ENCODE measurements at places on chromosomes 2 and 18.

GRCh38 chr2:174784316-174784715, 20.0 kb upstream of the CHRNA1 start:
- no peak for DNase-seq

GRCh38 chr18:22817844-22818243, 115.3 kb upstream of the RBBP8 start:
- no peak for DNase-seq

GRCh38 chr18:36782710-36783109, 46.1 kb downstream of the TPGS2 start:
- no peak for DNase-seq

- DNase-seq: no peak
Observed at GRCh38 chr2:240368781-240369331, 66.6 kb upstream of the GPC1 start.

- DNase-seq: no peak
Observed at GRCh38 chr2:85033388-85033787, 62.4 kb downstream of the KCMF1 start.

DNA sequence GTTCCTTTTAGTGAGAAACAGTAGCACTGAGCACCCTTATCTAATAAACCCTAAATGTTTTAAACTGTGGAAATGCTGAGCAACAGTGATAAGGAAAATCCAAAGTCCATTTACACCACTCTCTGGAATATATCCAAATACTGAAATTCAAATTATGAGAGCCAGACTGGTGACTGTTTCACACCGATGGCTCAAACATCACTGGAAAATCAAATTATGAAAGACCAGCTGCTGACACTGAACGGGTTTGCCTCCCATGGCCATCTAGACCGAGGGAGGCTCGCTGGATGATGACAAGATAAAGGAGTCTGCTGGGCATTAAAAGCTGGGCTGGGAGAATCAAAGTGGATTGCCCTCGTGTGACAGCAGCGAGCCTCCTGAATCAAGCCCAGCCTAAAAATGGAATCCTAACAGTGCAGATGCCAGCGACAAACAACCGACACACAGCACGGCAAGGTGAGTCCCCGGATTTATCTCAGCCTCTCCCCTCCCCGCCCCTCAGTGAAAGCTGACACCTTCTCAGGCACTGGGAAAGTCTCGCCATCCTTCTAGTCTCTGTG, 30.3 kb downstream of the SERPINE2 start:
- no peak for DNase-seq

GRCh38 chr2:157364257-157364974, 38.8 kb upstream of the ERMN start:
- DNase-seq: no peak

GRCh38 chr2:122864728-122865127, 1109.3 kb downstream of the TSN start:
- no peak for DNase-seq

GRCh38 chr2:88048541-88048940, 7.0 kb downstream of the KRCC1 start:
- no peak for DNase-seq

GRCh38 chr2:160332318-160332717, 132.2 kb upstream of the ITGB6 start:
- DNase-seq: no peak

GRCh38 chr2:120853306-120854013, 117.8 kb downstream of the GLI2 start:
- no peak for DNase-seq

DNA sequence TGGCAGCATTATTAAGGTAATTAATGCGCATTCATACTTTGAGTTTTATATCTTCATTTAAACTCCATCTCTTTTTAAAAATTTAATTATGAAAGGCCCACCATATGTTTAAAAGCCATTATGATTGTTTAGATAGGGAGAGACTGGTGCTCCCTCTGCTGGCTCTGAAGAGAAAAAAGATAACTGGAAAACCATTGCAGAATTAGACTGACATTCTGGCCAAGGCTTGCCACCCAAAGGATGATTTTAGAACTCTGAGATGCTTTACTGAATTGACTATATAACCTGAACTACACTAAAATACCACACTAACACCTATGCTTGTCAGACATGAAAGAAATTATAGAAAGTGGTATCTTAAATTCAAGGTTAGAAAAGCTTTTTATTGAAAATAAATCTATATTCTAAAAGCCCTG, 127.6 kb upstream of the SPOPL start:
- no peak for DNase-seq

DNA sequence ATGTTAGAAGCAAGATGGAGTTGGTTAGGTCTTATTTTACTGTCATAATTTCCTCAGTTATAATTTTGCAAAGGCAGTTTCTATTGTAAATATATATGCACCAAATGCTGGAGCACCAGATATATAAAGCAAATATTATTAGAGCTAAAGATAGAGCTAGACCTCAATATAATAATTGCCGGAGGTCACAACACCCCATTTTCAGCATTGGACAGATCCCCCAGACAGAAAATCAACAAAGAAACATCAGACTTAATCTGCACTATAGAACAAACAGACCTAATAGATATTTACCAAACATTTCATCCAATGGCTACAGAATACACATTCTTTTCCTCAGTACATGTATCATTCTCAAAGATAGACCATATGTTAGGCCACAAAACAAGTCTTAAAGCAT, 115.2 kb downstream of the CABYR start:
- no peak for DNase-seq

- no peak for DNase-seq
Observed at GRCh38 chr2:200625282-200625681, 39.5 kb downstream of the AOX1 start.

GRCh38 chr18:13725566-13726231, 659 bp downstream of the FAM210A start:
- DNase-seq: no peak

- no peak for DNase-seq
Observed at GRCh38 chr2:6336752-6337471, 528.8 kb downstream of the CMPK2 start.

GRCh38 chr18:64037812-64038414, 68.0 kb downstream of the SERPINB8 start:
- no peak for DNase-seq

GRCh38 chr2:101440127-101440738, 34.7 kb downstream of the RFX8 start:
- DNase-seq: no peak

DNA sequence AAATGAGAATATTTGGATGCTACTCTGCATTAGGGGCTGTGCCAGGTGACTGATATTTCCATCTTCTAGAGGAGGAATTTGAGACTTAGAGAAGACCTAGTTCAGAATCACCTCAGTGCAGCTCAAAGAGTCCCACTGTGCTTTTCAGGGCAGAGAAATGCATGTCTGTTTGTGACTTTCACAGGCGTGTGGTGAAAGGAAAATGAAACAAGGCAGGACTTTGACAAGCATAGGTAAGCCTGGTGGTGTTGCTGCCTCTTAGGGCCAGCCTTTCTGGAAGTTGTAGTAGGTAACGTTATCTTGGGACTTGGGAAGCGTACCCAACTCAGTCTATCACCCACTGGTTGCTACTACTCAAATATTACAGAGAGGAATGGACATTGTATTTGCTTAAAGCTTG, 2.6 kb downstream of the GPR39 start:
- DNase-seq: no peak

DNA sequence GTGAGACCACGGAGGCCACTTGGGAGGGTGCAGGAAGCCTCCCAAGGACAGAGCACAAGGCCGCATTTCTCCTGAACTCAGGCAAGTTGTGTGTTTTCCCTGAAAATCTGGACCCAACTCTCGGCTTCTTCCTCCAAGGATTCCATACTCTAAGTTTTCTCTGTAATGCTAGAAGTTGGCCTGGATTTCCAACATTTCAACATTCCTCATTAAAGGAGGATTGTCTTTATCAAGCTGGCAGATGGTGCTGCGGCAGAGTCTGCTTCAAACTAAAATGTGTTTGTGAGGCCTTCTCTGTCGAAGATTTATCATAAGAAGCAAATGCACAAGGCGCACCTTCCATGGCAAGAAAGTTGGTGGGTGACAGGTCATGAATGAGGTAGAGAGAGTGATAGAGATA, 94.4 kb upstream of the SATB2 start:
- no peak for DNase-seq

- no peak for DNase-seq
Observed at GRCh38 chr2:776038-776437, 98.8 kb upstream of the TMEM18 start.

GRCh38 chr2:127676906-127677305, 1.6 kb upstream of the LIMS2 start:
- no peak for DNase-seq

DNA sequence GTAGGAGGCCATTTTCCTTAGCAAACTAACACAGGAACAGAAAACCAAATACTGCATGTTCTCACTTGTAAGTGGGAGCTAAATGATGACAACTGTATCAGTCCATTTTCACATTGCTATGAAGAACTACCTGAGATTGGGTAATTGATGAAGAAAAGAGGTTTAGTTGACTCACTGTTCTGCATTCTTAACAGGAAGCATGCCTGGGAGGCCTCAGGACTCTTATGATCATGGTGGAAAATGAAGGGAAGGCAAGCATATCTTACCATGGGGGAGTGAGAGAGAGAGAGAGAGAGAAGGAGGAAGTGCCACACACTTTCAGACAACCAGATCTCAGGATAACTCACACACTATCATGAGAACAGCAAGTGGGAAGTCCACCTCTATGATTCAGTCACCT, 105.3 kb downstream of the PARD3B start:
- no peak for DNase-seq

- DNase-seq: no peak
Observed at GRCh38 chr18:57930476-57930875, 113.5 kb upstream of the NEDD4L start.

GRCh38 chr2:114550895-114551793, 108.7 kb downstream of the DPP10 start:
- peak; percentile 1 for DNase-seq

DNA sequence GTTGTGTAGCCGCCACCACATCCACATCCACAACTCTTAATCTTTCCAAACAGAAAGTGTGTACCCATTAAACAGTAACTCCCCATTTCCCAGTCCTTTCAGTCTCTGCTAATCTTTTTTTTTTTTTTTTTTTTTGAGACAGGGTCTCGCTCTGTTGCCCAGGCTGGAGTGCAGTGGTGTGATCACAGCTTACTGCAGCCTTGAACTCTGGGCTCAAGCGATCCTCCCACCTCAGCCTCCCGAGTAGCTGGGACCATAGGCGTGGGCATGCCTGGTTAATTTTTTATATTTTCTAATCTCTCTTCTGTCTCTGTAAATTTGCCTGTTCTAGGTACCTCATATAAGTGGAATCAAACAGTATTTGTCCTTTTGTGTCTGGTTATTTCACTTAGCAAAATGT, 3.6 kb downstream of the EIF2AK2 start:
- no peak for DNase-seq

DNA sequence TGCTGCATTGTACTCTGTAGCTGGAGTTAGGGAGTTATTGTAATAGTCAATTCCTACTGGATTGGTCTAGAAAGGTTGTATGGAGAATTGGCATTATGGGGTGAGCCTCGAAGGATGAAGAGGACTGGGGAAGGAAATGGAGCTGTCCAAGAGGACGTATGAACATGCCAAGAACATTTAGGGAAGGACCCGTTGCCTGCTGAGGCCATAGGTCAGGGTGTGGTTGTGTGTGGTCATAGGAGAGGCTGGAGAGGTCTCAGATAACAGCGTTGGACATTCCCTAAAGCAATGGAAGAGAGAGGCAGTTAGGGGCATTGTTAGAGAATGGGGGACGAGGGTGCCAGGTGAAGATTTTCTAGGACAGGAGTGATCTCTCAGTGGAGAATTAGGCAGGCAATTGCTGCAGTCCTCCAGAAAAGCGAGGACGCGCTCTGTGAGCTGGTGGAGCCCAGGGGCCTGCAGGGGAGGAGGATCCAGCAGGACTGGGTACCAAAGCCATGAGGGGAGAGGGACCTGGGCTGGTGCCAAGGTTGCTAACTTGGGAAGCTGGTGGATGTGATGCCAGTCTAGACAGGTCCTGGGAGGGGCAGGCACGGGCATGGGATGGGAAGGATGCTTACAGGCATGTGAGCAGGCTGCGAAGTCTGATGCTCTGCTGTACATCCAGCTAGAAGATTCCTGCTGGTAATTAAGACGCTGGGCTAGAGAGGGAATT, 9.4 kb upstream of the PSD4 start:
- no peak for DNase-seq

DNA sequence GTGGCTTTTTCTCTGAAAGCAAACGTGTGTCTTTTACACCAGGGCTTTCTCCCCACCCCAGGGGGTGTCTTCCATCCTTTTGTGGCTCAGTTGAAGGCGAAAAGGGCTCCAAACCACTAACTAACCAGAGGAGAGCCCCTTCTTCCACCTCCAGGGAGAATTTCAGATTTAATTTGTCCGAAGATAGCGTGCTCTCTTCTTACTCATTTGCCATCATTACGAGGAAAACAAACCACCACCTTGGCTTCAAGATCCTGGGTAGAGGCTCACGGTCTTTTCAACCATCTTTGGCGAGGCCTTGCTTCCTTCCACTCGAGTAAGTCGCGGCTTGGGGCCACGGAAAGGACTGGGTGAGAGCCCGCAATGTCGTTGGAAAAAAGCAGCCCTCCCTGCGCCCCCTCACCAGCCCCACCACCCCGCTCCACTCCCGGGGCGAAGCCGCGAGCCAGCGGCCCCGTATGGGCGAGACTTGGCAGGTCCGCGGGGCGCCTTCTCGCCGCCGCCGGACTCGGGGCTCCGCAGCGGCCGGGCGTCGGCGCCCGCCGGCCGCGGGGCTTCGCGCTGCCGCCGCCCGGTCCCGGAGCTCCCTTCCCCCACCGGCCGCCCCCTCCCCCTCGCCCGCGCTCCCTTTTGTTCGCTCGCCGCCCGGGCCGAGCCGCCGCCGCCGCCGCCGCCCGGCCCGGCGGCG, 1.7 kb upstream of the ZNF532 start:
- no peak for DNase-seq

- no peak for DNase-seq
Observed at GRCh38 chr2:63432373-63432772, 155.9 kb downstream of the WDPCP start.

- no peak for DNase-seq
Observed at GRCh38 chr2:171587567-171587966, 65.3 kb downstream of the CYBRD1 start.

DNA sequence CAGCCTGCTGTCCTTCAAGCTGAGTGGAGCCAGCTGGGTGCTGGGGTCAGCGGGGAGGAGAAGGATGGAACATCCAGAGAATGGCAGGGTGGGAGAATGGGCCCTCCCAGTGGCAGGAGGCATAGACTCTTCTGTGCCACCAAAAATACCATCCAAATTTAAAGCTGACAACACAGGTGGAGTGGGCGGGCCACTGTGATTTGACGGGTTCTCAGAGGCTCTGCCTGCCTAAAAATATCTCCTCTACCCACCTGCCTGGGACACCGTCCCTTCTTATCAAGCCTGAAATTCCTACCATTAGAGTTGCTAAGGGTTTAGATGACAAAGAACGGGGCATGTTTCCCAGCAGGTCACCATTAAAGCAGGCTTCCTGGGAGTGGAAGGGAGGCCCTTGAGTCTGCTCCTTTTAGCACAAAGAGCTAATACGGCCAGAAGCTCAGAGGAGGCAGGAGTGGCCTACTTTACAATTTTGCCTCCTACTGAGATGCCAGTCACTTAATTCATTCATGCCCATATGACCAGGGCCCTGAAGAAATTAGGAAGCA, 19.8 kb upstream of the MARCHF4 start:
- no peak for DNase-seq

- no peak for DNase-seq
Observed at GRCh38 chr2:237833546-237833945, 25.9 kb upstream of the RAMP1 start.

Data from stimulated activated CD4-positive, alpha-beta T cell treated with anti-CD3 and anti-CD28 coated beads, Interleukin-12 subunit alpha, Interleukin-12 subunit beta, amount 100 ng/mL, for 48 hours (primary cell).